ENCODE measurements at places on chromosomes 5 and 9. TPM values are rescaled to one million over a fixed set of nuclear protein-coding genes. Genes with fewer than 3 reads are reported as not detected.

DNA sequence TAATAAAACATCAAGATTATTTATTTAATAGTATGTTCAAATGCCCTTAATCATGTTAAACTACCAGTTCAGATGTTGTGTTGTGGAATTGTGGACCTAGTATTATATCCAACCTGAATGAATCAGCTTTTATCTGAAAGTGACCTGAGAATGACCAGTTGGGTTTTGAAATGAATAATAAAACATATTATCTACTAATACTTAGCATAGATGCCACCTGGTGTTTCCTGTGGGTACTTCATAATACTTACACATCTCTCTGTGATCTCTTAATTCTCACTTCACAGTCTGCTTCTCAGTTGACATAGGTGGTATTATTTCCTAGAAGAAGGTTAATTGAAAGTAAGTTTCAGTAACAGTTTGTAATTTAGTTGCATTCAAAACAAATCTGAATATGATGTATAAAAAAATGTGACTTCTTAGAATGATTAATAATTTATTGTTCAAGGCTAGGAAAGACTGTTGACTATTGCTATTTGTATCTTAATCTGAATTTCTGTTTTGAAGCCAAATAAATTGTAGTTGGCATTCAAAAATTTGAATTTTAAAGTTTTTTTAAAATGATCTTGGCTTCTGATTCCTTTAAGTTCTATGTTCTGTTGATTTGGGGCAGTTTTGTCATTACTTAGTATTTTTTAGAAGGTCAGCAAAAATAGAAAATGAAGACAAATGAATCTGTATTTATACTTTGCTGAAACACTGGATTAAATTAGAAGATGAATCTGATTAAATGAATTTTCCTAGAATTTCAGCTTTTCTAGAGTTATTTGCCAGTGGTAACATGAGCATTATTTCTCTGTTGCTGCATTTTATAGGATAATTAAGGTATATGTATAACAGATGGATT is 48.2 kb downstream of the KIF2A start:
- DNase-seq: no peak

DNA sequence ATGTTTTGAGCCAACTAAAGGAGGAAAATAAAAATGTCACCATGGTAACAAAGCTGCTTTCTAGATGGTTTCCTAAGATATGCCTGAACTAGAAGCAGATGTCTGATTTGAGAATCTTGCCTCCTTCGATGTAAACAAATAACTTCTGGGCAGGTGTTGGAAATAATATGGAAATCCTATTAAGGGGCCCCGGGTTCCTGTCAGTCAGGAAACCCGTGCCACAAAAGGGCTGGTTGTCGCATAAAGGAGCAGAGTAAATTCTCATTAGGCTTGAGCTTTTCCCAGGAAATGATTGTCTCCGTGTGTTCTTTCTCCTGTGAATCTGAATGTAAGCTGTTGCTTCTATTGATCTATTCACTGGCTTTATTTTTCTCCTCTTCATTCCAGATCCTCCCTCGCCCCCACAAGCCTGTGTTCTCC is 90.8 kb downstream of the TLE4 start:
- DNase-seq: peak; percentile 24

GRCh38 chr9:114505187-114506081 is at the start of gene WHRN:
TSS of gene WHRN (minus strand) at chr9:114505473. CDS start at chr9:114504801, 672 bp downstream.
- DNase-seq: peak; percentile 90

DNA sequence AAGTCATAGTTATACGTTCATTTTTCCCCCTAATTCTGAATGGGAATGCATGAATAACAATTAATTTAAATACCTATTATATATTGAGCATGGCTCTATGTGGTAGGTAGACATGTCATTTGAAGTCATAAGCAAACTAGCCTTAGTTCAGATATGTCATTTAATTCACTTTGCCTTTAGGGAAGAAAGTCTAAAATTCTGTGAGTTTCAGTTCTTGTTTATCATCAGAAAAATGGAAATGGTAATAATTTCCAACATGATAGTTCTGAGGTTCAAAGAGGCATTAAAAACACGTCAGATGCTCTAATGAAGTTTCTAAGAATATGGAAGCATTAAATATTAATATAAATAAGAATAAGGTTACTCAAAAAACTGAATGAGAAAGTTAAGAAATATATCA is 13.1 kb upstream of the ANXA1 start:
- DNase-seq: no peak

GRCh38 chr5:158811921-158812320 is 287.8 kb downstream of the EBF1 start:
- DNase-seq: no peak

GRCh38 chr5:126811515-126812198 is 34.7 kb downstream of the LMNB1 start:
- no peak for DNase-seq

GRCh38 chr5:84885485-84886258 is 501.0 kb upstream of the EDIL3 start:
- DNase-seq: no peak

DNA sequence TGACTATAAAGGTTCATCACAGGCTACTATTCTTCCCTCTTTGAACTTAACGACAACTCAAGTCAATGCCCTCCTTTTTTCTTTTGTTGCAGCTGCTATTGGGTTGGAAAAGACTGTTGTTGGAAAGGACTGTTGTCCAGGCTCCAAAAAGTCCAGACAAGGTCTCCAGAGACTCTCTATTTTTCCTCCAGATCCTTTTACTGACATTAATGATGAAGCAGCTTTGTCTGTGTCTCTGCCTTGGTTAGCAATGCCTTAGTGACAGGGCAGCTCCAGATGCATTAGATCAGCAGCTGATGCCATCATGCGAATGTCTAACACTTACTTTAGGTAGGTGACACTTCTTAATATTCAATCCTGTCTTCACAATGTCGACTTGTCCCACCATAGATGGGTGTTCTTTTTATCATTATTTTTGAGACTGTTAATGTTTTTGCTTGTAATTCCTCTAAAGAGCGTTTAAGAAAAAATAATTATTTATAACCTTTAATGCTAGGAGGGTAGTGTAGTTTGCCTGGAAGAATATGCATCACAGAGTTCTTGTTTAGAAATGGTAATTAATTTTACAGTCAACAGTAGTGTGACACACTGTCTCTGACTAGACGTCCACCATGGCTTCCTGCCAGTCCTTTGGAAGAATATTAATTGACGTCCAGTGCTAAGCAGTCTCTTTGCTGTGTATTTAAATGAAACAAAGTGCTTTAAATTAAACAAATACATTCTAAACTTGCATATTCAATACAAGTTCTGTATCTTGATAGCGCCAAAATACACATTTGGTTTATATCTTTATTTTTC is 492.2 kb downstream of the NR2F1-AS1 start:
- no peak for DNase-seq

GRCh38 chr9:136017289-136018190 is 56.4 kb upstream of the UBAC1 start:
- no peak for DNase-seq

- DNase-seq: no peak
Measured at GRCh38 chr9:135887021-135887507, 20.3 kb downstream of the CAMSAP1 start.

DNA sequence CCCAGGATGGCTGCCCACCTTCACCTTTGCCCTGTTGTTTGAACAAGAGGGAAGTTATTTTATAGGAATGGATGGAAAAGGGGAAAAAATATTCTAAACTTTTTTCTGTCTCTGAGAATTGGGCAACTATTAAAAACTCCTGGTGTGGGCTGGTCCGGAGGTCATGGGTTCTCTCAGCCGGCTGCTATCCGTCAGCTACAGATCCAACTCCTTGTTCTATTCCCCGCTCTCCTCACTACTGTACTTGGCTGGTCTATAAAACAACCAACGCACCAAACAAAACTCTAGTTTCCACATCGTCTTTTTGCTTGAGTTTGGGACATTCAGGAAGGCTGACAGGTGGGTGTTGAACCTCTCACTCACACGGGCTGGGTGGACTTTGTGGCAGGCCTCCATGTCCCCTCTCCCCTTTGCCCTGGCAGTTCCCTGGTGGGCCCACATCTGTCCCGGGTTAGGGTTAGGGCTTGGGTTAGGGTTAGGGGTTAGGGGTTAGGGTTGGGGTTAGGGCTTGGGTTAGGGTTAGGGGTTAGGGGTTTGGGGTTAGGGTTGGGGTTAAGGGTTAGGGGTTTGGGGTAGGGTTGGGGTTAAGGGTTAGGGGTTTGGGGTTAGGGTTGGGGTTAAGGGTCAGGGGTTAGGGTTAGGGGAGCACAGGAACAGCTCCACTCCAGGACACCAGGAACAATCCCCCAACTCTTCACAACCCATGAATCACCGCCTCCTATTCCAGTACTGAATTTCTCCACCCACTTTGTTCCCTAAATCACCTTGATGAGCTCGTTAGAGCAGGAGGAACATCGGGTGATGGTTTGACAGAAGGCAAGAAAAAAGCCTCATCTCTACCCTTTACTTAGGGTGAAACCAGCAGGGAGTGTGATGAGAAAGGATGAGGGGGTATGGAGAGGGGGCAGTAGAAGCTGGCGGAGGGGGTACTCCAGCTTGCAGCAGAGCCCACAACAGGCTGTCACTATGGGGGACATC is 302.1 kb upstream of the IRX4 start:
- DNase-seq: no peak

- no peak for DNase-seq
Measured at GRCh38 chr5:51890435-51891116, 507.3 kb downstream of the ISL1 start.

DNA sequence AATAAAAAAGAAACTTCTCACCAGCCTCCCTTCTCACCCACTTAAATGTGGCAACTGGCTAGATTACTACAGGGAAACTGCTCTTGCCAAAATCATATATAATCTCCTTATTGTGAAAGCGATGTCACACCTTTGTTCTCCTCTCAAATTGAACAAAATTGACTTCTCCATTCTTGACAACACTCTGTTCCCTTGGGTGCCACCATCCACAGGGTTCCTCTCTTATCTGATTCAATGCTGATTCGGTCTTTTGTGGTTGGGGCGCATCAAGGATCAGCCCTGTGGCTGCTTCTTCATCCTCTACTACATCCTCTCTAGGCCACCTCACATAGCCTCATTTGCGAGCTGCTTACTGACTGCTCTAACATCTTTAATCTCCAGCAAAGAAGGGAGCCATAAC is 86.1 kb downstream of the EDIL3 start:
- DNase-seq: no peak

DNA sequence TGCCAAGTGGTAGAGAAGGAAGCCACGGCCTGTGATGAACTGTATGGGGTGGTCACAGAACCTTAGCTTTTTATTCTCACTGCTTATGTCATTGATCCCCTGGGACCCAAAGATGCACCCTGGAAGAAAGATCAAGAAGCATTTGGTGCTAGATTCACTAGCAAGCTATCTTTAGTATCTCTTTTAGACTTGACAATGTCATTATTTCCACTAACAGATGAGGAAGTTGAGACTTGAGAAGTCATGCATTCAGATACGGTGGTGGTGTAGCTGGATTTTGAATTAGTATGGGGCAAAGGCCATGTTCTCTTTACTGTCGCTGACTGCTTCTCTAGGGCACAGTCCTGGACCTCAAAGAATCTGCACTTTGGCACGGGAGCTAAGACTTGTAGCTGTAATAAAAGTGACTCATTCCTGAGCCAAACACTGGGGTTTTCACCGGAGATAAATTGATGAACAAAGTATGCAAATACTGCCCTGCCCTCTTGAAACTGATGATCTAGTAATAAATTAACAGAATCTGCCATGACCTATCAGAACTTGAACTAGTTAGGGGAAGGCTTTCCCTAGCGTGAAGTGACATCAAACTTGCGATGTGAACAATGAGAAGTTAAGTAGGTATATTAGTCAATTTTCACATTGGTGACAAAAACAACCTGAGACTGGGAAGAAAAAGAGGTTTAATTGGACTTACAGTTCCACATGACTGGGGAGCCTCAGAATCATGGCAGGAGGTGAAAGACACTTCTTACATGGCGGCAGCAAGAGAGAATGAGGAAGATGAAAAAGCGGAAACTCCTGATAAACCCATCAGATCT is 5.4 kb downstream of the GDA start:
- DNase-seq: no peak

DNA sequence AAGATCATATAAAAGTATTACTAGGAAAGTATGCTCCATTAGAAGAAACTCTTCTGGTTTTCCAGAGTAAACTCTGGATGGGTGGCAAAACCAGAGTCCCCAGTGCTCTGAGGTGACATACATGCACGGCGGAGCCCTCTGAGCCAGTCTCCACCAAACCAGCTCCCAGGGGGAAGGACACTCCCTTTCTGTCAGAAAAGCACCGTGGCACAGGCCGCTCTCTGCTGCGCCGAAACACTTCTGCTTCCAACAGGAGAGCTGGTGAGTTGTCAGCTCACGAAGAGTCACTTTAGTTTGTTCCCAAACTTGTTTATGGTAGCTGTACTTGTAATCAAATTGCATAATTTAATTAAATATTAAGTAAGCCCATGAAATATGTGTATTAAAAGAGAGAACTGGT is 184.6 kb downstream of the CDK5RAP2 start:
- no peak for DNase-seq

DNA sequence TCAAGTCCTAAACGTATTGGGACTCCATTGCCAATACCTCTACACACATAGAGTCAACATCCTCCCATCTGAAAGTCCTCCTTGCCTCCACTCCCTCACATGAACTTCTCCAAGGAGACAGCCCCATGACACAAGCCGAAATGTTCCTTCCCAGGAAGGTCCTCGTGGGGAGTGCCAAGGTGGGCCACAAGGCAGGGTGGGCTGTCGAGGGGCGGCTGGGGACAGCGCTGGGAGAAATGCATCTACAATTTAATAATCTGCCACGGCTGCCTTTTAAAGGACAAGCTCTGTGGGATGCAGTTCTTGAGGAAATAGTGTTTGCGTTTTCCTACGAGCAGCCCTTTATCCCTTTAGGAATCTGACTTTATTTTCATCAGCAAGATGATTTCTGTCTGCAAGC is 138.7 kb downstream of the GABBR2 start:
- DNase-seq: no peak

DNA sequence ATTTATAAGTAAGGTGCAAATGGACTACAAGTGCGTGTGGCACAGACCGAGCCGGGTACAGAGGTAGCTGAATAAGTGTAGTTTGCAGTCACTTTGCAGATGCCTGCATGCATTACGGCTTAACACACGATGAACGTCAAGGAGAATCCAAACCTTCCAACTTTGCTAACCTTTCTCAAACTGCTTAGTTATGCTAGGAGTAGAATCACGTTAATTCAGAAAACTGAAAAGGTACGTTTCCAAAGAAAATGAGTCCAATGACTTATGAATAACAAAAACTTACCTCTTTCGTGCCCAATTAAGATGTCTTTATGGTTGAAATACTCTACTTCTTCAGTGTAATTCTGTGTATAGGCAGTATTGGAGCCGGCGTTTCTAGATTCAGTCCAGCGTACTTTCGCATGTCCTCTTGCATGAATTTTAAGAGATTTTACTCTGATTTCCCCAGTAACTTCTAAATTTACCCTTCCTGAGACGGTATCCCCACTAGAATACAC is 539 bp downstream of the ARRDC3 start:
- DNase-seq: peak; percentile 36

DNA sequence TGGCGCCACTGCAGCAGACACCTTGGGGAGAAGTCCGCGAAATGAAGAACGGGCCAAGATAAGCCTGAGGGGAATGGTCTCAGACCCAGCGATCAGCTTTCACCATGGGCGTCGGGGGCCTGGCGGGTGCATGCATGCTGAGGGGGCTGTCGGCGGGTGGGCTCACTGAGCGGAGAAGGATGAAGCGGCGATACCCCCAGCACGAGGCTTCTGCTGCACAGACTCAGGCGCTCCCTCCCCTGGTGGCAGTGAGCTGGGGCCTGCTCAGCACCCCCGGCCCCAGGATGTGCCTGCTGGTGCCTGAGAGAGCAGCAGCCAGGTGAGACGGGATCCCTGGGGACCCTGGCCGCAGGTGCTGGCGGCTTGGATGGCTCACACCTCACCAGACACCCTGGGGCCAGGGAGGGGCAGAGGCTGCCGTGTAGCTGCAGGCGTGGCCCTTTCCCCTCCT is 31.2 kb downstream of the CEP72 start:
- no peak for DNase-seq

Gene CCL19
- total RNA-seq: not detected

Gene SPATA31D4
- total RNA-seq: not detected

Gene RUSC2
- 17.4 TPM for total RNA-seq
